CD4-positive, alpha-beta T cell (primary cell): ENCODE measurements at places on chromosomes 11 and 22.
A peak's percentile ranks its signal among the peaks of the same experiment; 100 is the strongest.

GRCh38 chr11:460331-461199 is 10.5 kb downstream of the PTDSS2 start:
- peaks cover 6% of the 10 kb centered on the region for H3K36me3 ChIP-seq
- no peak overlapping the region for H3K27ac ChIP-seq
- no peak for DNase-seq
- H3K4me1 ChIP-seq = peaks cover 23% of the 10 kb centered on the region

DNA sequence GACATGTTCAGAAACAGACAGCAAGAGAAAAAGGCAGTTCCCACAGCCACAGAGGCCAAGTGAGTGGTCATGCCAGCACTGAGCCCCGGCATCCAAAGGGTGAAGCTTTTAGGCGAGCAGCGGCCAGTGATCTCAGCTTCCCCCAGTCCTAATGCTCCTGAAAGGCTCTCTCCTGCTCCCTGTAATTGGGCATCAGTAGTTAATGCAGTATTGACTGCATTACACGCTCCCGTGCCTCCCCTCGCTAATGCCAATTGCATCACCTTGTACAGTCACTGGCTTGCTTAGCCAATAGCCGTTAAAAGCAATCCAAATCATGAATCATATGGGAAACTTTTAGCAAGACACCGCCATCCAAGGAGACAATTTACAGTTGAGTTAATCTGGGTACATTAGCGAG is 4.9 kb downstream of the LMO1 start:
- H3K4me1 ChIP-seq = peaks cover 14% of the 10 kb centered on the region
- no peak overlapping the region for H3K4me3 ChIP-seq
- no peaks in the 10 kb centered on the region for H3K36me3 ChIP-seq
- DNase-seq = no peak
- H3K27me3 ChIP-seq = peaks cover 34% of the 10 kb centered on the region
- H3K27ac ChIP-seq = no peak overlapping the region

GRCh38 chr11:112212710-112213109 is 13.5 kb upstream of the PTS start:
- no peaks in the 10 kb centered on the region for H3K36me3 ChIP-seq
- H3K4me1 ChIP-seq = peaks cover 3% of the 10 kb centered on the region
- no peak overlapping the region for H3K4me3 ChIP-seq
- DNase-seq = no peak
- no peak overlapping the region for H3K27ac ChIP-seq
- H3K27me3 ChIP-seq = no peaks in the 10 kb centered on the region

DNA sequence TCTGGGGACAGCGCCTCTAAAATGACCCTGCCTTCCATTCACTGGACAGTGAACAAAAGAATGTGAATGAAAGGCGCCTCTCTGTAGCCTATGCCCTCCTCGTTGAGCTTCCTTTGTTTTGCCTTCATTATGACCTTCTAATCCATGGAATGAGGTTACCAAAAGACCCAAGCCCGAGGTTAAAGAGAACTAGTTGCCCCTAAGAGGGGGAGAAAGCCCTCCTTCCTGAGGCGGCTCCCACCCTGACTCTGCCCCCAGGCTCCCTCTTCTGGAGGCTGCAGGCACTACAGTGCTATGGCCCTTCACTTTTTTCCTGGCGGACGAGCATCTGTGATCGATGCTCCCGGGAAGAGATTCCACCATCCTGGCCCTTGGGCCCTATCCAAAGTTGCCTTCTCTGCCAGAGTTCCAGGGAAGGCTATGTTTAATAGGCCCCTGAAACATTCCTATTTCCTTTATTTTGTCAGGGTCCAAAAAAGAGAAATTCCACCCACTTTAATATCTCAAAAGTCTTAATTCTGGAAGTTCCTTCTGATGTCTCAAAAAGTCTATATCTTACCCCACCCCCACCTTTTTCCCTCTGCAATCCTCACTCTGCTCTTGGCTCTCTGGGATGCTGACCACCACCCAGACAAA is 147.3 kb downstream of the FEZ1 start:
- H3K27ac ChIP-seq = no peak overlapping the region
- peaks cover 3% of the 10 kb centered on the region for H3K4me1 ChIP-seq
- H3K27me3 ChIP-seq = no peaks in the 10 kb centered on the region
- DNase-seq = peak; percentile 20
- no peaks in the 10 kb centered on the region for H3K36me3 ChIP-seq

DNA sequence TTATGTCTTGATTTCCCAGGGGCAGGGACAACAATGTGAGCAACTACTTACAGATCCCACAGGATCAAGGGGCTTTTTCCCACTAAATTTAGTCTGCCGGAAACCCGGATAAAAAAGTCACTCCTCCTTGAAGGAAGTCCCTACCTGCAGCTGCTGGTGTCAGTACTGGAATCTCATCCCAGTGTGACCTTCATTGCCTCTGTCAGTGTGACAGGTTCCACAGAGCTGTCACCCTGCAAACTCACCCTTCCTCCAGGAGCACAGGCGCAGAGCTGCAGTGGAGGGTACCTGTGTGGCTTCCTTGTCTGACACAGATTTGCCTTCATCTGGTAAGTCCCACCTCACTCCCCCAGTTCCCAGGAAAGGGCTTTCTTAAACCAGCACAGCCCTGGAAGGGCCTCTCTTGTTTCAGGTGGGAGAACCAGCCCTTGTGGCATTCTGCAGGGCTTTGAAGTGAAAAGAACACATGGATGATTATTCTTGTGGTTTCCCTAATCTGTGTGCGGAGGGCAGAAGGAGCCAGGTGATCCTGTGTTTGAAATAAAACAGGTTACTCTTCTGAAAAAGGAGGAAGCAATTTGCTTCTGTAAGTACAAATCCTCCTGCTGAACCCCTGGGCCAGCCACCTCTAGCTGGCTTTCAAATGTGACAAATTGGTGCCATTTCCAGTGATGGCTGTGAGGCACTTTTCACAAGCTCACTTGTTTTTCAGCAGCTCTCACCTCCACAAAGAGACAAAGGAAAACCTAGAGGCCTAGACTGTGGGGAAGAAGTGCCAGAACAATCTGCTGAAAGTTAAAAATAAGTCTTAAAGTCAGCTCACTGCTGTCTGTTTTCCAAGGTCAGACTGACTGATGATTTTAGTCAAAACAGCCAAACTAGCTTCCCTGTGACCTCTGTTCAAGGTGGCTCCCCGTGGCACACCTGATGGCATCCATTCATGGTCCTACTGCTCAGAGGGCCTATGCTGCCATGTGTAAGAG is 9.2 kb upstream of the PRSS23 start:
- H3K4me1 ChIP-seq = no peaks in the 10 kb centered on the region
- H3K36me3 ChIP-seq = no peaks in the 10 kb centered on the region
- H3K27ac ChIP-seq = no peak overlapping the region

GRCh38 chr11:12075822-12076821 is 34.3 kb upstream of the MICAL2 start:
- no peaks in the 10 kb centered on the region for H3K36me3 ChIP-seq
- peaks cover 2% of the 10 kb centered on the region for H3K4me1 ChIP-seq
- DNase-seq = no peak
- H3K27ac ChIP-seq = no peak overlapping the region
- no peak overlapping the region for H3K4me3 ChIP-seq

- no peaks in the 10 kb centered on the region for H3K36me3 ChIP-seq
- no peak overlapping the region for H3K4me3 ChIP-seq
- H3K27ac ChIP-seq = no peak overlapping the region
- H3K27me3 ChIP-seq = no peaks in the 10 kb centered on the region
- no peaks in the 10 kb centered on the region for H3K4me1 ChIP-seq
- DNase-seq = no peak
These were observed 7.7 kb upstream of the SYVN1 start for GRCh38 chr11:65141896-65142494.
